ENCODE measurements at places on chromosomes 6 and 20. TPM values are rescaled to one million over a fixed set of nuclear protein-coding genes. Genes with fewer than 3 reads are reported as not detected.

GRCh38 chr6:3442431-3443220 lies 14.2 kb downstream of the SLC22A23 start:
- peak; percentile 82 for DNase-seq

CALHM4 gene
- not detected for total RNA-seq

GRCh38 chr20:45495501-45495941 lies 19.9 kb downstream of the SPINT3 start:
- DNase-seq = no peak

GRCh38 chr20:50067461-50067860 lies 45.5 kb downstream of the UBE2V1 start:
- no peak for DNase-seq

GRCh38 chr6:134753001-134753400 lies 196.9 kb downstream of the ALDH8A1 start:
- no peak for DNase-seq
